ENCODE measurements at places on chromosomes 12 and 14.

DNA sequence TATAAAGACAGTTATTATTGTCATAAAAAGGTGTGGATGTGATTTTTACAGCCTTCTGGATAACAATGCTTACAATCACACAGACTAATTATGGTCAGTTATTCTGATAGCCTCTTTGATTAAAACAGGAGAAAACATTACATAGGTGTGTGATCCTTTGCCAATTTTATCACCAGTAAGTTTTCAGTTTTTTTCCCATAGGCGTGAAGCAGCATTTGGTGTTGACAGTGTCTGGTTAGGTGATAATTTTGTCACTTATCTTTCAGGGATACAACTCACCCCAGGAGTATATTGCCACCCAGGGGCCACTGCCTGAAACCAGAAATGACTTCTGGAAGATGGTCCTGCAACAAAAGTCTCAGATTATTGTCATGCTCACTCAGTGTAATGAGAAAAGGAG is 208.8 kb downstream of the EPS8 start:
- no peak for DNase-seq

DNA sequence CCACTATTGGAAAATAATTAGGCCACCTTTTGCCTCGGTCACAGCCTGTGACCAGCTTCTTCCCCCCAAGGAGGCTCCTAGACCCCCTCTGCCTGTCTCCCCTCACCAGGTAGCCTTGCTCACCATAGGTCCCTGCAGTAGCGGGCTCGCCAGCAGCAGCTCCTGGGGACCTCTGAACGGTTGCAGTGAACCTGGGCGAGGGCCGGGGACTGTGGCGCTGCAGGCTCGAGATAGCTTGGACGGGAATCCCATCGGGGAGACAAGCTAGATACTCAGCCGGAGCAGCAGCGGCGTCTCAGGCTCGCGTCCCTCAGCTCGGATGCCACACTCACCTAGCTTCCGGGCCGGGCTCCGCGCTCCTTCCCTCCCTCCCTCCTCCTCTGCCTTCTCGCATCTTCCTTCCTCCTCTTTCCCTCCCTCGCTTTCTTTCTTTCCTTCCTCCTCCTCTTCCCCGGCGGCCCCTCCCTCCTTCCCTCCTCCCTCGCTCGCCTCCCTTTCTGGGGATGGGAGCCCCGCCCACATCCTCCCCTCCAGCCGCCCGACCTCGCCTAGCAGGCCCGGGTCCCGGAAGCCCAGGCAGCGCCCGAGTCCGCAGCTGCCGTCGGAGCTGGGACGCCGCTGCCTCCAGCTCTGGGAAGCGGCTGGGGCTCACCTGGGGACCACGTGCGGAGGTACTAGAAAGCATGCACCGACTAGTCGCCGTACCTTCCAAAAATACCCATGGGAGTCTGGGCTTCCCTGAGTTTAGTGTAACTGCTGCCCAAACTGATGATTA is at the start of gene BMP4:
BMP4 (minus strand) TSS at position 399 of the 775 bp plus-strand sequence. CDS start 4,603 bp downstream, outside the sequence.
- DNase-seq: peak; percentile 13

DNA sequence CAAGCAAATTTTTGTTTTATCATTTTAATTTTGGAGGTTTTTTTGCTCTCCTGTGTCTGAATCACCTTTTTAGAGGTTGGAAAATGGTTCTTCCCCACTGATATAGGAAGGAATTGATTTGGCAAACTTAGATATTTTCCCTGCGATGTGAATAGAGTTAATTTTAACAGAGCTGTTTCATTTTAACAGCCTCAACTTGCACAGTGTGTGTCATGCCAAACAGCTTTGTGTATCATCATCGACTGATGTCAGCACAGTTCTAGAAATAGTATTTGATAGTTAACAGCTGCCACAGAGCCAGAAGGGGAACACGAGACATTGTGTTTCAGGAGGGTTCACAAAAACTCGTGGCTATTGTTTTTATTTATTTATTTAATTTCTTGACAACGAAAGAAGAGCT is 243.1 kb upstream of the FOXN3 start:
- no peak for DNase-seq

DNA sequence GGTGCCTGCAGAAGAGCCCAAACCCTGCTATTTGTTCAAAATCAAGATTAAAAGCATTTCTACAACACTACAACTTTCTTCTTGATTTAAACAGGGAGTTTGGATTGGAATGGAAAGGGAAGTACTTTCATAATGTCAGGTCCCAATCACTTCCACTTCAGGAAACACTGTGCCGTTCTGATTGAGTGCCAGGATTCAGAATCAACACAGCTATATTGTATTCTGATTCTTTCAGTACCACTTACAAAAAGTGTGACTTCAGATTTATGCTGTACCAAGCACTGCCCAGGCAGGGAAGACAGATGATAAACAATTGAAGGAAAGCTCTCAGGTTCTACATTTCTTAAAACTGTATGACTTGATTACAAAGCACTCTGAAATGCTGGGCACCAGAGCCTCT is 3.2 kb downstream of the TDP1 start:
- no peak for DNase-seq

- DNase-seq: no peak
These were observed 6.1 kb upstream of the AAAS start for GRCh38 chr12:53327435-53328042.

DNA sequence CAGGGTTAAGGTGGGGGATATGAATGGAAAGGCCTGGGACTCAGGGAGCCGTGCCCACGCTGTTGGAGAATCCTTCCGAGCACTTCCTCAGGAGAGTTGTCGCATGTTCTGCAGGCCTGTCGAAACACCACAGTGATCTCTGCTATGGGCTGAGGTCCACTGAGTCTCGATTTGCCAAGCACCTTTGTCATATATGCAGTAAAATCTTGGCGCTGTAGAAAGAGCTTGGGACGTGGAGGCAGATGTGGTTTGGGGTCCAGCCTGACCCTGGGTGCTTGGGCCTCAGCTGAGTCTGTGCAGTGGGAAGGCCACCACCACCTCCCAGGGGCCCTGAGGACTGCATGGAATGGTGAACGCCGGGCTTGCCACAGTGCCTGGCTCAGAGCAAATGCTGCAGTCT is 32.9 kb downstream of the C14orf132 start:
- DNase-seq: no peak

GRCh38 chr12:2373307-2373706 is 320.5 kb downstream of the CACNA1C start:
- DNase-seq: no peak

DNA sequence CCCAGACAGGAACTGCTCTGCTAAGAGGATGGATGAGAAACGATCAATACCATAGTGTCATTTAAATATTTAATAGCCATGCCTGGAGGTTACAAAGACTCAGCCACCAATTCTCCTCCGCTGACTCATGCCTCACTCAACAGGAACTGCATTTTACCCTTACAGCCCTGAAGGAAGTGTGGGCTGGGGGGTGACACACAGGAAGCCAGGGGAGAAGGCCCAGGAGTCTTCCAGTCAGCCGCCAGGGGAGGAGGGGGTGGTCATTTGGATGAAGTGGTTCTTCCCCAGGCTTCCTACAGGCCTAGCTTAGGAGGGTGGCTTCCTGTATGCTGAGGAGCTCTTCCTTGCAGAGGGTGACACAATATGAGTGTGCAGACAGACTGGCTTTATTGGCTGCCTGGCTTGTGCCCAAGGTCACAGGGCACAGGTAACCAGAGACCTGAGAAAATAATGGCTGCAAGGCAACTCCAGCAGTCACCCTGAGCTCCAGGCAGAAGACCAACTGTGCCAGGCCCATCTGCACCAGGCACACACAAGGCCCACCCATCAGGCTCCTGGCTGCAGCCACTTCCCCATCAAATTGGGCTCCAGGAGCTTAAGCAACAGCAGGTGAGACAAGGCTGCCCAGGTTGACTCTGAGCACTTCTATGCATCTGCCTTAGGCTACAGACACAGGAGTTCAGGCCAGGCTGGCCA is 30.6 kb upstream of the RPLP0 start:
- peak; percentile 81 for DNase-seq

GRCh38 chr12:32031109-32031508 is 71.9 kb downstream of the RESF1 start:
- DNase-seq: no peak

DNA sequence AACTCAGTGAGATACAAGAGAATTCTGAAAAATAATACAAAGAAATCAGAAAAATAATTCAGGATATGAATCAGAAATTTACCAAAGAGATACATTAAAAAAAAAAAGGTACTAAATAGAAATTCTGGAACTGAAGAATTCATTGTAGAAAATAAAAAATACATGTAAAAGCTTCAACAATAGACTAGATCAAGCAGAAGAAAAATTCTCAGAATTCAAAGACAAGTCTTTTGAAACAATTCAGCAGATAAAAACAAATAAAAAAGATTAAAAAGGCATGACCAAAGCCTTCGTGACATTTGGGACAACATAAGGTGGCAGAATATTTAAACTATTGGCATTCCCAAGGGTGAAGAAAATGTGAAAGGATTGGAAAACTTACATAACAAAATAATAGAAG is 133.1 kb upstream of the CNOT2 start:
- no peak for DNase-seq

GRCh38 chr14:22752422-22752821 is 14.1 kb upstream of the OXA1L start:
- no peak for DNase-seq

GRCh38 chr12:21539797-21540196 is 13.7 kb downstream of the SPX start:
- no peak for DNase-seq

DNA sequence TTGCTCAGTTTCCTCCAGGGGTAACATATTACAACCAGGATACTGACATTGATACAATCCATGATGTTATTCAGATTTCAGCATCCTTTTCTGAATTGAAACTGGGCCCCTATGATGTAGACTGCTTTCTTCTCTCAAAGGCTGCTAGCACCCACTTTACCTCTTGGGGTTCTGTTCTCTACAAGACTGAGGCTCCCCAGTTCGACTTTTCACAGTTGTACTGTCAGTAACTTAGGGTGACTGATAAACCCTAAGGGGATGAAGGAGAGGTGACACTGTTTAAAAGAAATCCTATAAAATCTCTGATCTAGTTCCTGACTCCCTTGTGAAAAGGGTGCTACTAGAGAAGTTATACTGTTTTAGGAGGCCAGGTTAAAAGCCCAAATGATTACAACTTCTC is 818 bp downstream of the VPS33A start:
- no peak for DNase-seq

DNA sequence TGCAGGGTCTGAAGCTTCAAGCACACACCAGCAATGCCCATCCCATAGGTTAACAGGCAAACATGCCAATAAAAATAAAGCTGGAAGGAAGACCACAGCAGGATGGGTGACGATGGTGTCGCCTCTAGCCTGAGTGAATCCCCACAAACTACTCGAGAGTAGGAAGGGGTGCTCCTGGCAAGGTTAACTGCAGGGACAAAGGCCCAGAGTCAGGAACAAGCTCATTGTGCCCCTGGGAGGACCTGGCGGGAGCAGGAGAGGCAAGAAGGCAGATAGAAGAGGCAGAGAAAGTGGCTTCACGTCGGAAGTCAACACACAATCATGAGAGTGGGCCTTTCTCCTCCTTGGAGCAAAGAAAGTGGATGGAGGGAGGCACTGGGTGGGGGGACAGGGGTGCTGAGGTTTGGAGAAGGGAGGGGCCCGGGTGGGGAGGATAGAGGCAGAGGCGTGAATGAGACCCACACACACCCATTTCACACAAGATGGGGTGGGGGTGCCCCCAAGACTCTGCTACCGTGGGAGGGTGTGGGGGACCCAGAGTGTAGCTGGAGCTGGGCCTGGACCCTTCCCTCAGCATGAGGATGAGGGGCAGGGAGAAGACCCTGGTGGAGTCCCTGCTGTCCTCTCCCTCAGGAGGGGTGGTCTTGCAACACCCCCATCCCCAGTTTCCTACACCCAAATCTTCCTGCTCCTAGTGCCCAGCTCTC is 43.1 kb downstream of the DIO3 start:
- DNase-seq: no peak

GRCh38 chr12:108319277-108320234 is 19.6 kb downstream of the CMKLR1 start:
- DNase-seq: no peak

DNA sequence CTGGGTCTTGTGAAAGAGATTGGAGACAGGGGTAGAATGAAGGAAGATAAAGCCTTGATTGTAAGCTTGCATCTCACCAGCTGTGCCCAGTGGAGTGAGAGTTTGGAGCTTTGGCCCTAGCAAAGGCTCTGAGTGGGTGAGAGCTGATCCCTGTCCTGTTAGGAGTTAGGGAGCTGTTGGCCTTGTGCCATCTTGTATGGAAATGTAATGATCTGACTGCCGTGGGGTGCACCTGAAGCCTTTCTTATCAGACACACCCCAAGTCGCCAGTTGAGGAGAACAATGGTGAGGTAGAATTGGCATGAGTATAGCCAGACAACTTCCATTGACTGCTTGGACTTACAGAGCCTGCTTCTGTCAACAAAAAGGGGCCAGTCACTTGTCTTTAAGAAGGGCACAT is 130.1 kb downstream of the PRKCH start:
- no peak for DNase-seq

DNA sequence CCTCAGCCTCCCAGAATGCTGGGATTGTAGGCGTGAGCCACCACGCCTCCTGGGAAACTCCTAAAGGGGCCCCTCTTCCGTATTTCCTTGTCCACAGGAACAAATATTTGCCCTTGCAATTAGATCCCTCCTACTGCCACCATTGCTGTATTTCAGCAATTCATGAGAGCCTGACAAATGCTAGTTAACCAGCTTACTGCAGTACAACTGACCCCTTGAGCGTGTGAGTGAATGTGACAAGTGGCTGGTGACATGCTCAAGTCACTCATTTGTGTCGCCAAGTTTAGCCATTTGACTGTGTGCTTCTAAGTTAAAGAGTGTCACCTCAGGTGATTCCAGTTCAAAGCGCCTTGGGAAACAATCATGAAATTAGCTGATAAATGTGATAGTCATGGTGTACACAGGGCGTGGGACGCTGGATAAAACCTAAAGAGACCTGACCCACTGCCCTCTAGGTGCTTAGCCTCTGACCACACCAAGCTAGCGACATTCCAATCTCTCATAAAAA is 56.1 kb upstream of the MAP1LC3B2 start:
- no peak for DNase-seq

DNA sequence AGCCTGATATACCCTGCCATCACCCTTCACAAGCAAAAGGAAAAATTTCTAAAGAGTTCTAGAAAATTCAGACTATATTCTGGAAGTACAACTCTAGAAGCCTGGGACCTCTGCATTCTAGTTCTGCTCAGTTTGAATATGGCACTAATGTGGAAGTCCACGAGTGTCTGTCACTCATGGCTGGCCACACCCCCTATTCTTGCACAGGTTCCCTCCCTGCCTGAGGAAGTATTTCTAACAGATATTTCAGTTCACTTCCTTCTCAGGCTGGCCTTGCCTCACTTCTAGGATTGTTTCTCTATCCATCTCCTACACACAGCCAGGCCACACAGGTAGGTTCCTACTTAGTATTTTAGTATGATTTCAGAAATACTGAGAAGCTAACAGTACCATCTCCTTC is 67.4 kb downstream of the PHLDA1 start:
- DNase-seq: no peak
